Astrocyte of the spinal cord (primary cell): ENCODE measurements at places on chromosomes 13 and 19.

DNA sequence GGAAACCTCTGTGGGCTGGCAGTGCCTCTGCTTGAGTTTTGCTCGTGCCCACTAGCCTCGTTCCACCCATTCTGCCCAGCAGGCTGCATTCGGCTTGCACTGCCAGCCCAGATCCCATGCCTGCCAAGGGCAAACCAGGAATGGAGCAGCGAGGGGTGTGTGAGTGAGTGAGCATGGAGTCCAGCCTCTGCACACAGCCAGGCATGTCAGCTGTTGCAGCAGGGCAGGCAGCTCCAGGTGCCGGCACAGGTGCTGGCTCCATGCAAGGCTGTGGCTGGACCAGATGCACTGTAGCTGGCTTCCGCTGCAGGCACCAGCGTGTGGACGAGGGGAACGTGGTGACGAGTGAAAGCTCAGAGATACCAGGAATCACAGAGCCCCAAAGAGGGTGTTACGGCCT, 64.5 kb downstream of the SPATA13 start:
- no peak for DNase-seq

DNA sequence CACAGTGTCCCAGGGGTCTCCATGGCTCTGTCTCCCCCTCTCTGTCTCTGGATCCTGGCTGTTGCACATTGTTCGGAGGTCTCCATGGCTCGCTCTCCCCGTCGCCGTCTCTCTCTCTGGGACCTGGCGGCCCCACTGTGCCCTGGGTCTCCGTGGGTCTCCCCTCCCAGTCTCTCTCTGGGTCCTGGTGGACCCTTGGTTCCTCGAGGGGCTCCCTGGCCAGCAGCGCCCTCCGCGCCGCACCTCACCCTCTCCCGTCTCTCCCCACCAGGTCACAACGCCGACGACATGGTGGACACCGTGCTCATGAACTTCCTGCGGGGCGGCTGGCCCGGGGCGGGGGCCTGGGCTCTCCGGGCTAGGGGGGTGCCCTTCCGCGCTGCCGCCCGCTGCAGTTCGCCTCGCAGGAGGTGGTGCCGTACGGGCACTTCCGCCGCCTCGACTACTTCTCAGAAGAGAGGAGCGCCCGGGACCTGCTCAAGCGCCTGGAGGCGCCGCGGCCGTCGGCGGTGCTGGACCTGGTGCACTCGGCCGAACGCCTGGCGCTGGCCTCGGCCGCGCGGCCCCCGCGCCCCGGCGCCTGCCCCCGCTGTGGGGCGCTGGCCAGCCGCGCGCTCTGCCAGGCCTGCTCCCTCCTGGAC, 29.1 kb downstream of the SIGLEC5 start:
- DNase-seq = no peak

GRCh38 chr13:101452519-101453485, at the start of gene ITGBL1:
Gene ITGBL1 (plus strand): TSS chr13:101452675. CDS start chr13:101452834, 159 bp downstream.
- peak; percentile 52 for DNase-seq

GRCh38 chr13:111659219-111659775, 338.9 kb downstream of the TEX29 start:
- no peak for DNase-seq

DNA sequence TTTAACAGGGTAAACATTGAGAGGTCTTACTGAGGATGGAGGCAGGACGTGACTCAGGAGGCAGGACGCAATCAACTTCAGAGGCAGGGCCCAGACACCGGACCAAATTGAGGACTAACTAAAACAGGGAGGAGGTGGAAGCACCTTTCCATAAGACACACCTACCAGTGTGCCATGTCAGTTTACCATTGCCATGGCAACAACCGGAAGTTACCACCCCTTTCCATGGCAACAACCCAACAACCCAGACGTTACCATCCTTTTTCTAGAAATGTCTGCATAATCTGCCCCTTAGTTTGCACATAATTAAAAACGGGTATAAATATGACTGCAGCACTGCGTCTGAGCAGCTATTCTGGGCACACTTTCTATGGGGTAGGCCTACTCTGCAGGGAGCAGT, 53.5 kb upstream of the SOX21 start:
- no peak for DNase-seq

- DNase-seq = peak; percentile 25
Observed at GRCh38 chr13:59673286-59673685, 490.4 kb downstream of the DIAPH3 start.

DNA sequence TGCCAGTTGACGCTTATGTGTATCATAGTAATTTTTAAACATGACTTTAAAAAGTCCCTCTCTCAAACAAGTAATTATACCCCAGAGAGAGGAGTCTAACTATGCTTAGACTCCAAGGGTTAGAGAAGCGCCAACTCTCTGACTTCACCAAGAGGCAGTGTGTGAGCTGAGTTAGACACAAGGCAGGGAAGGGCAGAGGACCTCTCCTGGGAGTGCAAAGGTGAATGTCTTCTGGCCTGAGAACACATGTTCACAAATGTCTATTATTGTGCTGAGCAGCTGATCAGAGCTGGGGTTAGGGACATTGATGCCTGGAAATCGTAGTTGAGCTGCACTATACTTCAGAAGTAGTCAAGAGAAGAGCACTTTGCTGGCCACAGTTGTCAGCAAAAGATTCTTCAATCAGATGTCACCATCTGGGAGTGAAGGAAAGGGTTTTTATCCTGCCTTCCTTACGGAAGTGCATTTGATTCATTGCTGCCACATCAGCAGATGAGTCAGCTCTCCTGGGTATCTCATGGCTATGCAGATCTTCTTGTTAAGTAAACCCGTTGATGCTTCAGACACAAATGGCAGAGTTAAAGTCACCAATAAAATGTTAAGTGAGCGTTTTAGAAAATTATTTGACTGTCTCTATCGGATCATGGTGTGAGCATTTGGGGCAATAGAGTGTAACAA, 283.2 kb upstream of the ARGLU1 start:
- DNase-seq = peak; percentile 25

- no peak for DNase-seq
Observed at GRCh38 chr19:7959211-7959610, 15.7 kb upstream of the TIMM44 start.

DNA sequence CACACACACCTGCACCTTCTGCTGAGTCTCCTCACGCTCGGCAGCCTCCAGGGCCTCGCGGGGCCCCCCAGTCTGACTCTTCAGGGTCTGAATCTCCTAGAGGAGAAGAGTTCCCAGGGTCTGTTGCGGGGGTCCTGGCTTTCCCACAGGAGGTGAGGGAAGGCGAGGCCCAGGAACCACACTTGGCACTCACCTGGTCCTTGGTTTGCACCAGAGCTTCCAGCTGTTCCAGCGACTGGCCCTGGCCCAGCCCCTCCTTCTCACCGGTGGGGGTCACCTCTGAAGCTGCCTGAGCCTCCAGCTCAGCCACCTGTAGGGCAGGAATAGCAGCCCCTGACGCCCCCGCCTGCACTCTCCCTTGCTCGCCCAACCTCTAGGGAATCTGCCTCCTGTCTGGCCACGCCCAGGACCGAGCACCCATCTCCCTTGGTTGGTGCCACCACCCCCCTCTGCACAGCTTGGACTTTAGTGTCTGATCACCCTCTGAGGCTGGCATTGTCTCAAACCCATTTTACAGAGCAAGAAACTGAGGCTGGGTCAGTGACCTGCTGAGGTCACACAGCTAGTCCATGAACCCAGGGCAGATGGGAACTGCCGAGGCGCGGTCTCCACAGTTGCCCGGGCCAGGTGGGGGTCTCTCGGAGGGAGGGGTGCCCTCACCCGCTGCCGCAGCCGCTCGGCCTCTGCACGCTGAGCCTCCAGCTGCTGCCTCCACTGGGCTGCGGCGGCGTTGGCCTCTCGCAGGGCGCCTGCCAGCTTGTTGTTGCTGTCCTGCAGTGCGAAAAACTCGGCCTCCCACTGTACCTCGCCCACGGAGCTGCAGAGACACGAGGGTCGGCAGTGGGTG, 9.5 kb downstream of the HOMER3 start:
- no peak for DNase-seq

DNA sequence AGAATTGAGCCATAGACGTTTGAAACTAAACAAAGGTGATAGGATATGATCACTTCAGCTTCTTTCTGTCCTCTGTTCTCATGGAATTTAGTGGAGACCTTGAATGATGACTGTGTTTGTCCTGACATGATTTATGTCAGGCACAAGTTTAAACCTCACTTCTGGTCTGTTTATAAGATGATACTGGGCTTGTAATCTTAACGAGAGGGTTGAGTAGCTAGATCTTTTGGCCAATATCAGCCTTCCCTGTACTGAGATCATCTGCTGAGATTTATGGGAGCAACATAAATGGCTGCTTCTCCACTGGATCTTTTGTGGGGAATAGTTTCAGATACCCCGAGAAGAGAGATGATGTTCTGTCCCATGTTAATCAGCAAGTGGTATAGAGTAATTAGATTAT, 121.8 kb upstream of the OBI1 start:
- DNase-seq = no peak

DNA sequence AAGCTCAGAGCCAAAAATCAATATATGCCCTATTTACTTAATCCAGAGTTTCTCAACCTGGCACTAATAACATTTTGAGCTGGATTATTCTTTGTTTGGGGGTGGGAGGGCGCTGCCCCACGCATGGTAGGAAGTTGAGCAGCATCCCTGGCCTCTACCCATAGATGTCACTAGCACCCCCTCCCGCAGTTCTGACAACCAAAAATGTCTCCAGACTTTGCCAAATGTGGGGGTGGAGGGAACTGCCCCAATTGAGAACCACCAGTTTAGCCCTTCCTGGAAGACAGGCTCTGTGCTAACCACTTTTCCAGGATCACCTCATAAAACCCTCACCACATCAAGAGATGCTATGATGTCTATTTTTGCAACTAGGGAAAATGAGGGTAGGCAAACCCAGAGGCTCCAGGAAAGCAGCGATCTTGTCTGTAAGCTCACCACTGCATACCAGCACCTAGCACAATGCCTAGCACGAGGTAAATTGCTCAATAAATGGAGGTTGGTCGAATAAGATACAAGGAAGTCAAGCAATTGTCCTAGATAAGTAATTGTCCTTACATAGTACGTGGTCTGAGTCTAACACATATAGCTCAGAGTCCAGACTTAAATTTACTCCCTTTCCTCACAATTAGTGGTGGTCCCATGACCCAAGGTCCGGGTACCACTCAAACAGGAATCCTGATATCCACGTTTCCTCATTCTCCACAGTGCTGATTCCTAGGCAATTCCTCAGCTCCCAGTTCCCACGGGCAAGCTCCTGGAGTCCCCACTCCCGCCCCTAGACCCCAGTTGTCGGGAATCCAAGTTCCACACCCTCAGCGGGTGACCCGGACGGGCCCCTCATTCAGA, 892 bp downstream of the TRIR start:
- no peak for DNase-seq

GRCh38 chr13:113759525-113760137, 605 bp downstream of the TMEM255B start:
- DNase-seq = peak; percentile 8

DNA sequence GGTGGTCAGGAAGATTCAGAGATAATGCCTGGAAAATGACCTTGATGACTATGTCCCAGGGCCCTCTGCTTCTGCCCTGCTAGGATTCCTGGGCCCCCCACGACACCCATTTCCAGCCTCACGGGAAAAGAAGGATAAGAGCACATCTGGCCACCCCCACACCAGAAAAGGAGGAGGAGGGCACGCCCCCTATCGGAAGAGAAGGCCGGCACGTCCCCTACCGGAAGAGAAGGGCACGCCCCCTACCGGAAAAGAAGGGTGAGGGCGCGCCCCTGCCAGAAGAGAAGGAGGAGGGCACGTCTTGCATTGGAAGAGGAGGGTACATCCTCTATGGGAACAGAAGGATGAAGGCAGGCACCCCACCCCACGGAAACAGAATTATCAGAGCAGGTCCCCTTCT, 84.3 kb downstream of the IER2 start:
- DNase-seq = peak; percentile 16

- DNase-seq = peak; percentile 19
Observed at GRCh38 chr13:111021270-111021669, 93.8 kb upstream of the ARHGEF7 start.

DNA sequence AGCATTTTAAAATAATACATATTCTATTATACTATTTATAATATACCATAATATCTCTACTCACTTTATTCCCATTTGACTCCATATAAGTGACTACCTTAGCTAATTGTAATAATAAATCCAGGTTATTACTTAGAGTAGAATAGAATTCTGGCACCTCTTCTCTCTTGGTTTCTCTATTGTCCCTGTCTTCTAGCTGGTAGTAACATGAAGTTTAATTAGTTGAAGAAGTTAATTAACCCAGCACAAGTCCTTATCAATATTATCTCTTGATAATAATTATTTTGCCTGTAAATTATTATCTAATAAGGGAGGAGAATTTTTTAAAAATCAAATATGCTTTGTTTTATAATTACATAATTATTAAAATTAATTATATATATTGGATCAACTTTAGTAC, 1571.2 kb upstream of the PRR20A start:
- no peak for DNase-seq
